Head of caudate nucleus (tissue), 42 donors: ENCODE measurements at places on chromosomes 16 and 17.
A peak's percentile ranks its signal among the peaks of the same experiment; 100 is the strongest.

DNA sequence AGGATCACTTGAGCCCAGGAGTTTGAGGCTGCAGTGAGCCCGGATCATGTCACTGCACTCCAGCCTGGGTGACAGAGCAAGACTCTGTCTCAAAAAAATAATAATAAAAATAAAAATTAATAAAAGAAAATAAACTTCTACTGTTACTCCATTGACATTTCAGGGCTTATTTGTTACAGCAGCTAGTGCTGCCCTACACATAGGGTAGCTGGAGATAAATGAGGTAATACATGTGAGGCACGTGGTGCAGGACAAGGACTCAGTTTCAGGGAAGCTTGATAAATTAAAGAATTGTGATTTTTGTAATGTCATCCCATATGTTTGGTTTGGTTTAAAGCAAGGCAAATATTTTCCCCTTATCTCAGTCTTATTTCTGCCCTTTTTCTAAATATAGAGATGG is 80.3 kb downstream of the GSG1L start:
- no peak for DNase-seq

GRCh38 chr16:30011714-30012504 is 1.1 kb upstream of the DOC2A start:
- DNase-seq, result no peak

GRCh38 chr17:50262001-50262794 is 12.1 kb upstream of the TMEM92 start:
- DNase-seq, result no peak

- DNase-seq, result no peak
These were observed 93.1 kb downstream of the RTN4RL1 start for GRCh38 chr17:1931844-1932579.

DNA sequence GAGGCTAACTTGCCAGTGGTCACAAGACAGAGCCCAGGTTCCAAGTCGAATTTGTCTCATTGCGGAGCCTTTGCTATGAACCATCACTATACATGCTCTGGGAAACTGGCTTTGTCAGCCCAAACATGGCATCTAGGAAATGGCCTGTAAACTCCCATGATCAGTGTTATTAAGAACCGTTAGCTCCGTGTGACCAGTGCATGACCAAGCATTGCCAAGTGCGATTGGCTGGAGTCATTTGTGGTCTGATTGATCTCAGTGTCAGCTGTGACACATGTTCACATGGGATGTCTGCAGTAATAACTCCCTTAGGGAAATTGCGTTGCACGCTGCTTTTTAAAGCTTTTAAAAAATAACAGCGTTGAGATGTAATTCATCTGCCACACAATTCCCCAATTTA is 18.6 kb upstream of the CDH3 start:
- DNase-seq, result no peak

DNA sequence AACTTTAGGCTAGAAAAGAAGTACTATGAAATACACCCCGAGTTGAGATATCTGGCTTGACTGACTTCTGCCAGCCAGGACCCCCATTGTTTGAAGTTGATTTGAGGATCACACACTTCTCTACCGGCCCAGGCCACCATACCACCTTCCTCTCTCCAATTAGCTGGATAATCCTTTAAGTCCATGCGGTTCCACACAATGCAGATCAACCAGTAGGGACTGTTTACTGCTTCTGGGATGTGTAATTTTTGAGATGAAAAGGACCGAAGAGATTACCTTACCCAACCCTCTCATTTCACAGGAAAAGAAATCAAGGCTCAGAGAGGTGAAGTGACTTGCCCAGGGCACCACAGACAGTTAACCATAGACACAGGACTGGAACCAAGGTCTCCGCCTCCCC is 20.5 kb downstream of the ERN1 start:
- no peak for DNase-seq

GRCh38 chr16:51707666-51708065 is 556.6 kb upstream of the SALL1 start:
- DNase-seq, result no peak

GRCh38 chr17:77391668-77392375 is 251.1 kb downstream of the SEC14L1 start:
- DNase-seq, result no peak

DNA sequence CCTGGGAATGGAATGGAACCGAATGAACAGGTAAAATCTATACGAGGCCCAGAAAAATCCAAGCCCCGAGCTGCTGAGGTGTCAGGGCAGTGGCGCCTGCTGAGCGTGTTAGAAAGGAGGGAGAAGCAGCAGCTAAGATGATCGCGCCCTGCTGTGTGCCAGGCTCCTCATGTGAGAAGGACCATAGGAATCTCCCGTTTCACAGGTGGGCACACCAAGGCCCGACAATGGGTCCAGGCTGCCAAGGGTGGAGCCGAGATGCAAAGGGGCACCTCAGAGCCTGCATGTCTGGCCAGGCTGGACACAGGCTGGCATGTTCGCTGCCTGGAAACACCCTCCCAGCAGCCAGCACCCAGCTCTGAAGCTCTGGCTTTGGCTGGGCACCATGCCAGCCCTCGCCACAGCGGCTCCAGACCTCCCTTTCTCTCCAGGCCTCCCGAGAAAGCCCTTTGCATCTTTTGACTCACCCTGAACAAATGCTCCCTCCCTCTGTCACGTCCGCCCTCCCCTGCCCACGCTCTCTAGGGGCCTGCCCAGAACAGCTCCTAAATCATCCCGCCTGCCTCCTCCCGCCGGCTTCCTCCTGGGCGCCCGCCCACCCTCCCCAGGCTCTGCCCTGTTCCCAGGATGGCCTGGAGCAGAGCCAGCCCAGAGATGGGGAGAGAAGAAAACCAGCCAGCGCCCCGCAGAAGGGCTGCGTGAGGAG is 217.8 kb upstream of the GSE1 start:
- no peak for DNase-seq

DNA sequence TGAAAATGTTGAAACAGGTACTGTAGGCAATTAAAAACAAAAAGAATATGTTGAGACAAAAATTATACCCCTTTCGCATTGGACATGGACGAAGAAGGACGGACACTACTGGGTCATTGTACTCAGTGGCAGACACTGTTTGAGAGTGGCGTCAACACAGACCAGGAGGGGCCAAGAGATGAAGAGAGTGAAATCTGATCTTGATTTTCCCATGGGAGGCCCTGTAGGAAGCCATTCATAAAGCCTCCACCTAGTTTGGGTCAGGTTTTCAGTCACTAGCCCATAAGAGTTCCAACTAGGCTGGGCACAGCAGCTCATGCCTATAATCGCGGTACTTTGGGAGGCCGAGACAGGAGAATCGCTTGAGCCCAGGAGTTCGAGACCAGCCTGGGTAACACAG is 23.6 kb upstream of the SMURF2 start:
- DNase-seq, result no peak

GRCh38 chr16:85417156-85417860 is 195.8 kb upstream of the GSE1 start:
- DNase-seq, result peak; percentile 5

- no peak for DNase-seq
These were observed 2.0 kb downstream of the TNK1 start for GRCh38 chr17:7382901-7383300.

DNA sequence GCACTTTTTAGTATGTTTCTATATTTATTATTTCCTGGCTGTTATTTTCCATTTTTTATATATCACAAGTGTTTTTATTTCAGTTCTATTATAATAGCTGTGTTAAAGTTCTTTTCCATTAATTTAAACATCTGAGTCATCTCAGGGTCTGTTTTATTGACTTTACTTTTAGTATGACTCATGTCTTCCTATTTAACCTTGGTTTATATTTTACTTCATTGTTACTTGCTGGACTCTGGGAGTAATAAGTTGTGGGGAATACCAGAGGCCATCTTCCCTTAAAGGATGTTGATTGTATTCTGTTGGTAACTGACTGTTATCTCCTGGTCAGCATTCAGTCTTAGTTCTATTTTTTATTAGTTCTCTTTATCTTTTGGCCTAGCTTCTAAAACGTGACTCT is 1508.2 kb downstream of the CDH11 start:
- DNase-seq, result no peak

DNA sequence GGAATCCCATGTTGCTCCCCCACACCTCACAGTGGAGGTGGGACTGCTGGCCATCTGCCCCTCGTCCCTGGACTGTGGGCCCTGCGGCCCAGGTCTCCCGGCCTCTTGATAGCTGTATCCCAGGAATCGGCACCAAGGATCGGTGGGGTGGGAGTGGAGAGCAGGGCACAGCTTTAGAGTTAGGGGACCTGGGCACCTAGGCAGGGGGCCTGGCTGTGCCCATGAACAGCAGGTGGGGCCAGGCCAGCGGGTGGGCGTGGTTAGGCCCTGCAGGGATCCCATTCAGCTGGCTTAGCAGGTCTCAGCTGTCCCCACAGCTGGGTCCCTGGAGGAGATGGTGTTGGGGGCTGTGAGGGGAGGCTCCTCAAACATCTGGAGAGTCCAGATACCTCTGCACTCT is 49.2 kb downstream of the SREBF1 start:
- no peak for DNase-seq

- peak; percentile 21 for DNase-seq
These were observed 13.6 kb upstream of the PPM1D start for GRCh38 chr17:60586288-60586974.

- DNase-seq, result no peak
These were observed 696.7 kb downstream of the MAF start for GRCh38 chr16:78903843-78904242.

DNA sequence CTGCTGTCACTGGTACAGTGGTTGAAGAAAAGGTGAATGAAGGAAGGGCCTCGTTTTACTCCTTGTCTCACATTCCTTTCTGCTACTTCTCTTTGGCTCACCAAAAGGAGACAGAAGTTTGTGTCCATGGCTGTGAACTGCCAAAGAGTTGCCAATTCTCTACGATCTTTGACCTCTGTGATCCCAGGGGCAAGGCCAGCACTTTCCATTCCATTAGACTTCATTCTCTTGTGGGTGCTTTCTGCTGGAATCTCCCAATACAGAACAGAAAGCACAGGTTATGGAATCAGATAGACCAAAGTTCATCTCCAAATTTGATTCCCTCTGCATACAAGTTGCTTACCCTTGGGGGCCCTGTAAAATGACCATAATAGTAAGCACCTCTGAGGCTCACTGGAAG is 407.6 kb downstream of the MAF start:
- DNase-seq, result no peak

GRCh38 chr17:59485946-59486345 is 79.5 kb upstream of the DHX40 start:
- DNase-seq, result no peak

GRCh38 chr17:39000021-39000601 is 32.9 kb upstream of the FBXO47 start:
- no peak for DNase-seq

GRCh38 chr17:57872536-57872935 is 22.7 kb upstream of the MRPS23 start:
- DNase-seq, result no peak
